ENCODE measurements at places on chromosomes 2 and 18.

- no peak for DNase-seq
Measured at GRCh38 chr2:2121887-2122286, 209.2 kb downstream of the MYT1L start.

- no peak for DNase-seq
Measured at GRCh38 chr2:133599211-133599803, 31.0 kb upstream of the NCKAP5 start.

GRCh38 chr18:35096677-35097011 is 55.4 kb downstream of the MAPRE2 start:
- DNase-seq = no peak

DNA sequence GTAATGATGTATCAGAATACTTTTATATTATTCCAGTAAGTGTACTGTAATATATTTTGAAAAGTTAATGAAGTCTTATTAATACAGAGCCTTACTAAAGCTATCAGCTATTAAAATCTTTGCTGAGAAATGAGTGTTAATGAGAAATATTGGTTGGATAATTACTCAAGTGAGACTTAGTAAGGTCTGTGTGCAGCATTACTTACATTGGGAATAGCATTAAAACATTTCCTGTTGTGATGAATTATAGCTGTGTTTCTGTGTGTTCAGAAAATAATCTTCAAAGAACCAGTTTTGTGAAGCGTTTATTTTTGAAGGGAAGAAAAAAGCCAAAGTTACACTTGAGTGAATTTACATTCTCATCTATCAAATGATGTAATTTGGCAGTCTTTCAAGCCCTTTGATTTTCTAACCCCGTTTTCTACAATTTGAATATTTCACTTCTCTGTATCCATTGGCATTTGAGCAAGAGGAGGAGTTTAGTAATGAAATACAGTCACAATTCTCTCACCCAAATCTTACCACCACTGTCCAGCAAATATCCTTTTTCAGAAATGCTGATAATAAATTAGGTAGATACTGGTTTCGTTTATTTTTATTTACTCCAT is 123.5 kb upstream of the BOD1L2 start:
- DNase-seq = no peak

GRCh38 chr18:48622911-48623431 is 84.1 kb downstream of the CTIF start:
- no peak for DNase-seq

- no peak for DNase-seq
Measured at GRCh38 chr2:44952143-44952805, 10.8 kb downstream of the SIX3 start.

DNA sequence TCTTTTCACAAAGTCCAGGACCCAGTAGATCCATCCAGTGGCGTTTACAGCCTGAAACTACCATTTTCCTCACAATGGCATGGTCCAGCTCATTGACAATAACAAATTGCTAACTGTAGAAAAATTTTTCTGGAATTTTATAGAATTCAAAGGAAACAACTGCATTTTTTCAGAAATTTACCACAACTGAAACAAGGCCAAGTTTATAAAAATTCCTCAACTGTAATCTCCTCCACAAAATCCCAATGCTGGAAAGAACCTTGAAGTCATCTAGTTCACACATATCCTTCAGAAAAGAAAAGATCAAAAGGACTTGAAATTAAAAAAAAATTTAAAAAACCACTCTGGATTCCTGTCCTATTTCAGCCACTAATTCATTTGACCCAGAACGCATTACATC is 226.0 kb upstream of the CTAGE1 start:
- DNase-seq = no peak

GRCh38 chr2:27545348-27546141 is 37.3 kb upstream of the ZNF512 start:
- no peak for DNase-seq

GRCh38 chr2:138777996-138778395 is 2.2 kb downstream of the NXPH2 start:
- no peak for DNase-seq

GRCh38 chr18:22691946-22692710 is 241.0 kb upstream of the RBBP8 start:
- DNase-seq = no peak

DNA sequence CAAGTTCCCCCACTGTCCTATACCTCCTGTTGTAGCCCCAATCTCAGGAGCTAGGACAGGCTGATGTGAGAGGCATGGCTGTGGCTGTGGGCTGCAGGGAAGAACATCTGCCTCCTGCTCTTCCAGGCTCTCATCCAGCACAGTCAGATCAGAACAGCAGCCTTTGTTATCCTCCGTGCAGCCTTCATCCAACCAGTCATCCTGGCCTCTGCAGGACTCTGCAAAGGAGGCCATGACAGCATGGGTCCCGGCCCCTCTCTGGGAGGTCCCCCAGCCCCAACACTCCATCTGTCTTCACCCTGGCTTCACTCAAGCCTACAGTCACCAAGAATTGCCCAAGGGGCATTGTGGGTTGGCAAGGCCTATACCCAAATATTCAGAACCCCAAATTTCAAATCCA is 223.2 kb upstream of the COPS8 start:
- DNase-seq = no peak

DNA sequence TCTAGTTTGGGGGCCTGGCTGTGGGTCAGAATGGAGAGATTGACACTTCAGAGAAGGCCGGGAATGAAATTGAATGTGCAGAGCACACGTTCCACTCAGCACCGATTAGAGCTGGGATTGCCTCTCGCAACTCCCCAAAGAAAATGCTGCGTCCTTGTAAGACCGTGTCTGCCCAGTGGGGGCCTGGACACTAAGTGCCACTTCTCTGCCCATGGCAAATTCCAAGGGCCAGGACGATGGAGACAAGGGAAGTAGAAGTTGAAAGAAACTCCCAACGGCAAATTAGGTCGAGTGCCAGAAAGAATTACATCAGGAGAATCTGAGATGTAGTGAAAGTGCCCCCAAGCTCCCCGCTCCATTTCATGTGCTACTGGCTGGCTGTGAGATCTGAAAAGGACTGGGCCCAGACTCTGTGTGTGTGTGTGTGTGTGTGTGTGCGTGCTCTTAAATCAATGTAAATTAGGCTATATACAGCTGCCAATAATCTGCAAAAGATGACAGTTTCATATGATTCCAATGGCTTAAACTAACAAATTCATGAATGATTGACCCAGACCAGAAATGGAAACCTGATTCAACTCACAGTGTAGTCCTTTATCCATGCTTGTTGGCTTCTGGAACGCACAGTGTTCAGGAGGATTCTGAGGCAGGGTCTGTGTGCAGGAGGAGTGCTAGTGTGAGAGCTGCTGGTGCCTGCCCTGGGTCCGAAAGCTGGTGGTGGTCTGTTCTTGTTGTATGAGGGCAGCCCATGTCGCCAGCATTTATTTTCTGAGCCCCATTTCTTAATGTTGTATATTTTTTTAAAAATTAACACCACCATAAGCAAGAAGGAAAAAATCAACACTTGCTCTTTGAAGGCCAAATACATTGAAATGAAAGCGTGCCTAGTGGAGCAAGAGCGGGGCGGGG is 234.3 kb downstream of the AGAP1 start:
- no peak for DNase-seq

GRCh38 chr2:23386339-23387220 is 1.6 kb downstream of the KLHL29 start:
- no peak for DNase-seq

GRCh38 chr2:112290088-112290487 is 14.7 kb downstream of the ZC3H6 start:
- no peak for DNase-seq

DNA sequence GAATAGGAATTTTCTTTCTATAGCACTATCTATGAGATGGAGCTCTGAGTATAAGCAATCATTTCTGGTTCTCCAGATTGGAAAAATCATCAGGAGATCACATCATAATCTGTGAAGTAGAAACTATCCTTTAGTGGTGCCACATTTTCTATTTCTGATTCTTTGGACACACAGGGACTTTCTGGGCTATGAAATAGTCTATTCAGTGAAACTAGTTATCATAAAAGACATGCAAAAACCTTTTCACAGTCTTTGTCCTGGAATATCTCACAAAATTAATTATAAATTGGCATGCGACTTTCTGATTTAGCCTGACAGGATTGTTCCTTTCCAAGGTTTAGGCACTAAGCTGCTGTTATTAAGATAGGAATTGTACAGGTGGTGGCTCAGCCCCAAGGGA is 428.6 kb downstream of the DLGAP1 start:
- no peak for DNase-seq

DNA sequence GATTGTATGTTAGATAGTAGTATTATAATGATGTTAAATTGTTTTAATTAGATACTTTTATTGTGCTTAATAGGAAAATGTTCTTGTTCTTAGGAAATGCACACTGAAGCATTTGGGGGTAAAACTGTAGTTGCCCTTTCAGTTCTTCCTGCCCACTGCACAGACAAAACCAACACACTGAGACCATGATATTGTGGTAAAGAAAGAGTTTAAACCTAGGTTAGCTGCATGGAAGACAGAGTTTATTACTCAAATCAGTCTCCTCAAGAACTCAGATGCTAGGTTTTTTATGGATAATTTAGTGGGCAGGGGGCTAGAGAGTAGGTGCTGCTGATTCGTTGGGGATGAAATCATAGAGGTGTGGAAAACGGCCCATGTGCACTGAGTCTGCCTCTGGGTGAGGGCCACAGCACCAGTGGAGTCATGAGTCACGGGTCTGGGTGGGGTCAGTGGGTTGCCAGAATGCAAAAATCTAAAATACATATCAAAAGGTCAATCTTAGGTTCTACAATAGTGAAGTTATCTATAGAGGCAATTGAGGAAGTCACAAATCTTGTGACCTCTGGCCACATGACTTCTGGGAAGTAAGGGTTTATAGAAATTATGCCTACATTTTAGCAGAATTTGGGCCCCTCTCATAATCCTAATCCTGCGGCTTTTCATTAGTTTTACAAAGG is 283.4 kb upstream of the FBXO11 start:
- no peak for DNase-seq

DNA sequence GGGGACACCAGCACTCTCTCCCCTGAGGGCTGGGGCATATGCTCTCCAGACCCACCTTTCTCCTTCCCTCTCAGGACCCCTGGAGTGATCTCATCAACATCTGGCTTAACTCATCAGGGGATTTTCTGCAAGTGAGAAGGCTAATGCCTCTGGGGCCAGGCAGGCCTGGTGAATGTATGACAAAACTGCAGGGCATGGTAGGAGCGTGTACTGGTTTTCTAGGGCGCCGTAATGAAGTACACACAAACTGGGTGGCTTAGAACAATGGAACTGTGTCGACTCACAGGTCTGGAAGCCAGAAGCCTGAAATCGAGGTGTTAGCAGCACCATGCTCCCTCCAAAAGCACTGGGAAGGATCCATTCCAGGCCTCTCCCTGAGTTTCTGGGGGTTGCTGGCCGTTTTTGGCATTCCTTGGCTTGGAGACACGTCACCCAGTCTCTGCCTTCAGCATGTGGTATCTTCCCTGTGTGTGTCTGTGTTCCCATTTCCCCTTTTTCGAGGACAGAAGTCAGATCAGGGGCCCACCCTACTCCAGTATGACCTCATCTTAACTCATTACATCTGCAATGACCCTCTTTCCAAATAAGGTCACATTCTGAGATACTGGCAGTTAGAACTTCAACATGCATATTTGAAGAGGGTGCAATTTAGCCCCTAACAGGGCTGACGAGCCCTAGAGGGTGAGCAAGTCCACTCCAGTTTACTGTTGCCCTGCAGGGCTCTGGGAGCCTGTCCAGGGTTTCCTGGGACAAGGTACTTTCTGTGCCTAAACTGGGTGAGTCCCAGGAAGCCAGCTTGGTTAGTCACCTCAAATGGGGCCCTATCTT is 45.5 kb upstream of the CAB39 start:
- DNase-seq = no peak

DNA sequence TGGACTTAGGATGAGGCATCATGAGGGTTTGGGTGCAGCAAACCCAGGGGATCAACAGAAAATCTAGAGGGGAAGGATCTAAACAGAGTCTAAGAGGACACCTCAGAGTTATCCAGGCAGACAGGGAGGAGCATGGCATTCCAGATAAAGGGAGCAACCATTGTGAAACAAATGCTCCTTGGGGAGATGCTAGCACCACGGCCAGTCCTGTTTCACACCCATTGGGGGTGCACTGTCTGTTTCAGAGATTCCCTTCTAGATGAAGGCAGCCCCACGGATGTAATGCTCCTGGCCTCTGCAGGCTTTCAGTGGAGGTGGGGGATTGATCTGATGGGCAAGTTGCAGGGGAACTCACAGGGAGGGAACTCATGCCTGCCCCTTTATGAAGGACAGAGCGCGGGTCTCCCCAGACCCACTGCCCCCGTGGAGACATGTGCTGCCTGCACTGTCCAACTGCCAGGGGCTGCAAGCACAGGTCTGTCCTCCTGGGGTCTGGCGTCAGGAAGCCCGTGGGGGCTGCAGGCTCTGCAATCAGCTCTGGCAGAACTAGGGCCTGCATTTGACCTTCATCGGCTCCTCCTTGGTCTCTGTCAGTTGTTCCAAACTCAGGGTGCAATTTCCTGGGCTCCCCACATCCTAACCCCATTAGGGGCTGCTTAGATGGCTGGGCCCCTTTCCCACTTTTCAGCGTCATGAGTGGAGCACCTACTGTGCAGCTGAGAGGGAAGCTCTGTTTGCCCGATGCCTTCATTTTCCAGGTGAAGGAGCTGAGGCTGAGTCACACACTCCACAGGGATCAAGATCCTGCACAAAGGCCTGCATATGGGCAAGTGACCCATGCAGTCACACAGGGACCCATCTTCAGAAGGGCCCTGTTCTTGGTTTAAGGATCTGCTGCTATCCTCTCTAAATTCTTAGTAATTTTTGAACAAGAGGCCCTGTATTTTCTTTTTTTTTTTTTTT is 163.4 kb downstream of the ARL4C start:
- DNase-seq = no peak

- no peak for DNase-seq
Measured at GRCh38 chr18:56000041-56000440, 412.0 kb upstream of the TCF4 start.

- no peak for DNase-seq
Measured at GRCh38 chr2:201182650-201183364, at the start of gene CASP10. Gene CASP10 (plus strand): TSS chr2:201183141. CDS start chr2:201185778, 2,637 bp downstream.

GRCh38 chr18:45690975-45691815 is 32.8 kb upstream of the SLC14A1 start:
- peak; percentile 58 for DNase-seq

DNA sequence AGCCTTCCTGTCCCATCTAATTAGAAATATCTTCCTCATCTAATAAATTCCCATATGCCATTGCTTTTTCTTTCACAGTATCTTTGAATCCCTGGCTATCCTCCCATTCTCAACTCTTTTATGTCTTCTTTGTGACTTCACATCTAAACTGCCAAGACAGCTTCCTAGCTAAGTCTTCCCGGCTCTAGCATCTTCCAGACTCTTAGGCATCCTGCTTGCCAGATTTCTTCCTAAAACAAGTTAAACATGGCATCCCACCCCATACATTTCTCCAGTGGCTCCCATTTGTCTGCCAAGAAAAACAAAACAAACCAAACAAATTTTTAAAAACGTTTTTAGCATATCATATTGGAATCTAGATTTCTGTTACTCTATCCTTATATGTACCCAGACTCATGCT is 751.9 kb downstream of the MBD2 start:
- DNase-seq = no peak
